ENCODE measurements at places on chromosomes 3 and 15.

DNA sequence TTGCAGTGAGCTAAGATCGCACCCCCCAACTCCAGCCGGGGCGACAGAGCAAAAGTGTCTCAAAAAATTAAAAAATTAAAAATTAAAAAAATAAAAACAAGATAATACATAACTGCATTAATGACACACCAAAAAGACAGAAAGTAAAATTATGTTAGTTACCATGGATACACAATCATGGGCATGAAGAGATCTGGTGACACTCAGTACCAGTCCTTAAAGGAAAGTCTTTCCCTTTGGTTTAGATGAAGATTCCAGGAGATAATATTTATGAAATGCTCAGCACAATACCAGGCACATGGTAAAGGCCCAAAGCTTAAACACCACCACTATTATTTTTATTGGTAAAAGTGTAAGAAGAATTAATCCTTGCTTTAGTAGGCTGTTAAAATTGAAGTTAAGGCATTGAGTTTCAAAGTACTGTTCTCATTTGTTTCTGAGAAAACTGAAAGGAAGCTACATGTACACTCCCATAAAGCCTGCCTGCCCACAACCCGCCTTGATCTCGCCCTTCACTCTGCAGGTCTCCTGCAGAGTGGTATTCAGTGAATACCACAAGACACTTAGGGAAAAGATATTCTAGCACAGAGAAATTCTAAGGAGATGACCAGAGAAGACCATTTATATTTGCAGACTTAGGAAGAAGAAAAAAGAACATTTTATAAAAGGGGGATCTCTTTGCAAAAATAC lies 52.3 kb downstream of the SUCLG2 start:
- peak; percentile 87 for DNase-seq

- peak; percentile 48 for DNase-seq
These were observed at the start of gene LRRK1 for GRCh38 chr15:100918690-100919480. Gene LRRK1 (plus strand): TSS chr15:100919357. CDS start chr15:100924633, 5,276 bp downstream.

- DNase-seq = no peak
These were observed 11.3 kb upstream of the RPL39L start for GRCh38 chr3:187150599-187150998.

GRCh38 chr3:148861277-148861869 lies 3.7 kb upstream of the CPA3 start:
- peak; percentile 81 for DNase-seq

- DNase-seq = peak; percentile 77
These were observed 107.5 kb upstream of the GALNT15 start for GRCh38 chr3:16066975-16067374.

DNA sequence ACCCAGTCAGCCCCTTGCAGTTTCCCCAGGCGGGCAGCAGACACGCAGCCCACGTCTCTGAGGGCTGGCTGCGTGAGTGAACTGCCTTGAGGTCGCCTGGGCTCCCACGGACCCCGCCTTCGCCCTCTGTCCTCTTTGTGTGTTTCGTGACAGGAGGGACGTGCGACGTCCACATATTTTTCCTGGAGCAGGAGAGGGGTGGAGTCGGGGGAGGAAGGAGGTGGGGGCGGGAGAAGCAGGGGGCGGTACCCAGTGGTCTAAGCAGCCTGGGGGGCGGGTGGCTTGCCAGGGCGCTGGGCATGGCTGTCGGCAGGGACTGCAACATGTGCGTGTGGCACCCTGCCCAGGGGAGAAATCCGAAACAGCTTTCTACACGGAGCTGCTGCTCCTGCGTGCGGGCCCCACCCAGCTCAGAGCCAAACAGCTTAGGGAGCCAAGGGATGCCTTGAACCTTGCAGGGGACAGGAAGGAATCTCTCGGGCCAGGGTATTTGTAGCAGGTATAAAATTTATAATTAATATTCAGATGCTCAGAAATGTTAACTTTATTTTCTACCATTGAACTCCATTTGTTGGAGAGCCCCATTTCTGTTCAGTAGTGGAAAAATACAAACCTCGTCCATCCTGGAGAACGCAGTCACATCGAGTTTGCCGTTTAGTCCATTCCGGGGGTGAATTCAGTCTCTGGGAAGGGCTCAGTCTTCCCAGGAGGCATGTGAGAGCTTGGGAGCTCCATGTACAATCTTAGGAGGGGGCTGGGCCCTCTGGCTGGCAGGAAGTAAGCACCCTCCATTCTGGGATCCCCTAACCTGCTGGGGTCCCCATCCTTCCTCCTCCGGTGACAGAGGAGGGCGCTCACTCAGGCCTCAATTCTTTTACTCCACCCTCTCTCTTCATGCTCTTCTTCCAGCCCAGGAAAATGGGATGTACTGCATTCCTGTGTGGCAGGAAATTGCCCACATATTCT lies 79.1 kb upstream of the MEF2A start:
- DNase-seq = no peak

GRCh38 chr3:29503958-29504357 lies 223.1 kb downstream of the RBMS3 start:
- DNase-seq = peak; percentile 47

DNA sequence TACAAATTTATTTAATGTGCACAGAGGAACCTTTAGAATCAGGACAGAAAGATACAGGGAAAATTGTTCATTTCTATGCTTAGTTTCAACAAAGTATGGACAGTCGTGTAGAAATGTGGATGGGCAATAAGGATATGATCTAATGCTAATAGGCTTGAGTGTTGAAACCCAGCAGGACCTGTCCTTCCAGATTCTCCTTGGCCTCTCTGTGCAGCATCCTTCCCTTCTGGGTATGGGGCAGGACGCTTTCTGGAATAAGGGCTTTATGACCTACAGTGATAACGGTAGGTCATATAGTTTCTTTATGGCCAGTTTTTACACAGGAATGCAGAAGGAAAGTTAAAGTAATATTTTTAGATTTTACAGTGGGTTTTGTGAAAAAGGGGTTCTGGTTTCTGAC lies 698.1 kb downstream of the SI start:
- DNase-seq = no peak

DNA sequence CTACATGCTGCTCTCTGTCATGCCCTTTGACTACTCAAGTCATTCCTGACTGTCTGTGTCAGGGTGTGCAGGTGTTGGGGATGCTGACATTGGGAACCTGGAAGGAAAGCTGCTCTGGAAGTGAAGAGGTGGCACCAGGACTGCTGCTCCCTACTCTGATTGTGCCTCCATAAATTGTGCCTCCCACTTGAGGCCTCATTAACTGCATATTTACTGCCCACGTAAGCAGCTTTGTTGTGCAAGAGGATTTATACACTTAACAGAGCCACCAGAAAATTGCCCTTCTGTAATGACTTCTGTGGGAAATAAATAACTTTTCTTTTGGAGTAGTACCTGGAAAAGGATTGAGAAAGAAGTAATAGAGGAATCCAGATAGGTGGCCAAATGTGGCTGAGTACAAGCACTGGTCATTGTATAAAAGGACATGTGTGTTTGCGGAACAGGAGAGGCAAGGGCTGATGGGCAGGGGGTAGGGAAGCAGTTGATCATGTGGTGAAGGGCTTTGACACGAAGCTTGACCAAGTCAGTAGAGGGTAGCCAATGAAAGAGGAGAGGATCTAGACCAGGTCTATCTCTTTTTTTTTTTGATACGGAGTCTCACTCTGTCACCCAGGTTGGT lies 24.8 kb downstream of the IL20RB start:
- DNase-seq = peak; percentile 13

DNA sequence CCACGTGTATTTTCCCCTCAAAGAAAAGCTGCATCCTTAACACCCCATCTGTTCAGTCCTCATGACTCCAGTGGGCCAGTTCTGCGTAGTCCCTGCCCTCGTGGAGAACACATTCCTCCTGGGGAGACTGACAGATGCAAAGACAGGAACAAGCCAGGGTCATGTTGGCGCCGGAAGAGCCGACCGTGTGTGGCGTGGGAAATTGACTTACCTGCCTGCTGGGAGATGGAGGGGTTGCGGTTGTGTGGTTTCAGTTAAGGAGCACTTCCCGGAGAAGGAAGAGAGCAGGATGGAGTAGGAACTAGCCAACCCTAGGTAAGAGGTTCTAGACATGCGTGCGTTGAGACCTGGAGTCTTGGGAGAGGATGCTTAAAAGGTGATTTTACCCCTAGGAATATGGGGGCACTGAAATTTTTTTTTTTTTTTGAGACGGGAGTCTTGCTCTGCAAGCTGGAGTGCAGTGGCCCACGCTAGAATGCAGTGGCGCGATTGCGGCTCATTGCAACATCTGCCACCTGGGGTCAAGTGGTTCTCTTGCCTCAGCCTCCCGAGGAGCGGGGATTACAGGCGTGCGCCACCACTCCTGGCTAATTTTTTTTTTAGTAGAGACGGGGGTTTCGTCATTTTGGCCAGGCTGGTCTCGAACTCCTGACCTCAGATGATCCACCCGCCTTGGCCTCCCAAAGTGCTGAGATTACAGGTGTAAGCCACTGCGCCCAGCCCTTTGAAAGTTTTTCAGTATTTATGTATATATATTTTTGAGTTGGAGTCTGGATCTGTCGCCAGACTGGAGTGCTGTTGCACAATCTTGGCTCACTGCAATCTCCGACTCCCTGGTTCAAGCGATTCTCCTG lies 1.4 kb downstream of the VHL start:
- peak; percentile 23 for DNase-seq

DNA sequence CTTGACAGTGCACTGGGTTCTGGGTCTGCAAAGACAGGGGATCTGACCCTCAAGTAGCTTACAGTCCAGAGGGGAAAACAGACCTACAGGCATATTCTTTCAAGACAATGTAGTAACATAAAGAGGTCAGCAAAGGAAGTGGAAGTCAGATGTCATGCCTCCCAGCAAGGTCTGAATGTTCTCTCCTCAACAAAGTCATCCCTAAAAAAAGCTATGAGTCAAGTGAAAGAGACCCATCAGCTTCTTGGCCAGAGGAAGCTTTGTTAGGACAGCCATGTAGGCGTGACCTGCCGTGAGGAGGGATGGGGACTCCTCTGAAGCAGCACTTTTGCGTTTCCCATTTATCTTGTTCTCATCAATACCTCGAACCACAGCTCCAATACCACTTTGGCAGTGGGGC lies 331.6 kb upstream of the NR2F2 start:
- no peak for DNase-seq

GRCh38 chr3:40994611-40995010 lies 204.7 kb upstream of the CTNNB1 start:
- DNase-seq = peak; percentile 39

DNA sequence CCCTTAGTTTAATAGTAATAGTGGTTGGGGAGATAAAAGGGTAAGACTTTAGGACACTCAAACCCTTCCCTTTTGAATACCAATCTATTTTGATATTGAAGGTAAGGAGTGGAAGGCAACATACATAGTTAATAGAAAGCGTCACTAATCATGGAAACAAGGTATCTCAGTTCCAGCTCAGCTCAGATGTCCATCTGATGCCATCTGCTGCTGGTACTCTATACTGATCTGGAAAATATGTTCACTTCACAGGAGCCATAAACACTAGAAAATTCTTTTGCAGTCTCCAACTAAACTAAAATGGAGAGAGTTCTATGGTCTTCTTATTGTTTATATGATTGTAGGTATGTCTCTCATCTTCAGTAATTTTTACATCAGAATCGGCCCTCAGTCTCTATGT lies 1777.1 kb downstream of the OTOL1 start:
- DNase-seq = no peak

DNA sequence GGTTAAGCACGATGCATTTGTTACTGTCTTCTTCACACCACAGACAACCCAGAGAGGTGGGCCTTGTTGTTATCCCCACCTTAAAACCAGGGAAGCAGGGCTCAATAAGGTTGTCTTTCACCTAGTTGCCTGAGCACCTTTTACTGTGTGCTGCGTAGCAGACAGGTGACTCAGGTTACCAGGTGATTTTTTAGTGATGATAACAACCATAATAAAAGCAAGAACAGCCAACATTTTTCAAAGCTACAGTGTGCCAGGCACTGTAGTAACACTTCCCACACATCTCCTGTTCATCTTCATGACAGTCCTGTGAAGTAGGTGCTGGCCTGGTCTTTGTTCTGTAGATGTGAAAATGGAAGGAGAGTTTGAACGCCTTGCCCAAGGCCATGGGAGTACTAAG lies 132.2 kb downstream of the SLC25A26 start:
- no peak for DNase-seq

- DNase-seq = peak; percentile 42
These were observed 257.2 kb upstream of the TPRG1 start for GRCh38 chr3:188914552-188914951.

DNA sequence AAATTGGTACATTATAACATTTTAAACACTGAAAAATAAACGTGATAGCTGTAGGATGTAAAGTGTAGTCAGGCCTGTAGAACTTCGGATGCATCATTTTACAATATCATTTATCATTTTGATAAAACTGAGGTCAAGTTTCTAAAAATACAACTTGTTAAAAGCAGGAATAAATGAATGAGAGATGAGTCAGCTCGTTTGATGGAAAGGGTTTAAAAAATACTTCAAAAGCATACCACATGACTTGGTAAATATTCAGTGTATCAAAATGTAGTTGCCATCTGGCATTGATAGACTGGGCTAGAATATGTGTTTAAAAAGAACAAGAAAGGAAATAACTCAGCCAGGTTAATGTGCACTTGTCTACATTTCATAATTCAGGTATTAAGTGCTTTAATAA lies 357.0 kb downstream of the TIGIT start:
- peak; percentile 67 for DNase-seq

DNA sequence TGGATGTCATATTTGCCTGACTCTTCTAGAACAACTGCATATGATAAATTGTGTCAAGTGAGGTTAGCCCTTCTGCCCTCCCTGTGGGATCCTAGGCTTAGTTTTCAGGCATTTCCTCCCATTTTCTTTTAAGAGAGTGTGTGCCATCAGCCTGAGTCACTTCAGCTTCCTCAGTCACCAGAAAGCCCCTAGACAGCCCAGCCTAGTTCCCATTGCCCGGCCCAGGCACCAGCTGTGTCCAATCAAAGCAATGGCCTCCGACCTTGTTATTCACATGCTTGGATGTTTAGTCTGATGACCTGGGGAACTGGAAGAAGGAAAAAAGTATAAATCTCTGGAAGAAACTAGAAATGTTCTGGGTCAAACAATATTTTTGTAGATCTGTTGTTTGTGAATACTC lies 221.9 kb upstream of the LRIG1 start:
- DNase-seq = peak; percentile 77

DNA sequence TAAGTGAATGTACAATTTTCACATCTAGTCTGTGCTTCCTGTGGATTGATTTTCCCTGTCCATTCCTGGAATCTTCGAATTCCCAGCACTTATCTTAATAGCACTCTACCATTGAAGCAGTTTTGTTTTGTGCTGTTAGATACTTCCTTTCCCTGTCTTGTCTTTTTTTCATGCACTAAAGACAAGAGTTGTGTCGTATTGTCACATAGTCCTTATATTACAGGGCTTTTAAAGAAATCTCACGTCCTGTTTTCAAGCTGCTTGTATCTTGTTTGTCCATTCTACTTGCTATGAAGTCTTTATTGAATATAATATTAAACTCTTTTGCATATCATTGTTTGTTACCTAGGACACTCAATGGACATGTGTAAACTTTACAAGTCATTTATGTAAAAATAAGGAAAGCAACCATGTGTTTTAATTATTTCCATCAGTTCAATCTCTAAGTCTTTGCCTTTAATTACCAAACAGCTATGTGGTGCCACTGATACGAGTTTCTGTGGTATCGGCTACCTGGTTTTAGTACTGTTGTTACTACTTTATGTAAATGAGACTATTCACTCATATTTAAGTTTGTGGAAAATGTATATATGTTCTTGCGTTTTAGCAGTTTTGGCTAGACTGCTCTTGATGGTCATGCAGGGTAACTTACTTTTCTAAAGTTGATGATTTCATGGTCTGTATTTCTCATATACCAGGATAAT lies 10.3 kb downstream of the PIK3CA start:
- DNase-seq = no peak

- DNase-seq = no peak
These were observed 120.0 kb downstream of the ATP1B3 start for GRCh38 chr3:141996437-141996836.

All from choroid plexus epithelial cell (primary cell).